ENCODE measurements at places on chromosomes 7 and 10.

DNA sequence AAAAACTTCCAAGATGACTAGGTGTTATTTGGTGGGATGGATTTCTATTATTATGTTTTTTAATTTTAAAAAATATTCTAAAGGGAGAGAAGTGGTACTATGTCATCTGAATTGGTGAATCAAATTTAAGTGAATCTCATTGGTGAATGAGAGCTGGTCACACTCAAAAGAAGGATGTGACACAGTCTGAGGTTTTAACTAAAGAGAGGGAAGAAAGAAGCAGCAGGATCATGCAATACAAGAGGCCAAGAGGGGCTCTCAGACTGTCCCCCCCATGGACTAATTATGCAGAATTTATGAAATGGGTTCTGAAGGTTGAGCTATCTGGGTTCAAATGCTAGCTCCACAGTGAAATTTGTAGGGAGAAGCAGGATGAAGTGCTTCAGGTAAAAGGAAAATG, 16.2 kb downstream of the MACC1 start:
- DNase-seq = no peak

DNA sequence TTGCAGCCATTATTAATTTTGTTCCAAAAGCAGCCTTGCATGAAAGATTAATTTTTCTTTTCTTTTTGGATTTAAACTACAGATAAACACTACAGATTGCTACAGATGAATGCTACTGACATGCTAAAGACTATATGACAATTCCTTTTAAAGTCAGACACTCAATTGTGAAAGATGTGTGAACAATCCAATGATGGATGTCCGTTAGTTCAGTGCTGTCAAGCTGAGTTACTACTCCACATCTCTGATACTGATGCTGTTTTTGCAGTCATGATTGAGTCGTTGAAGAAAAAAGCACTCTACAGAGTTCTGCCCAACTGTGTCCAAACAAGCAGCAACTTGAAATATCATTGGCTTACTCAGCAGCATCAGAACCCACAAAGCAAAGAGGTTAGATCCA, 146.8 kb downstream of the OTUD1 start:
- DNase-seq = no peak

- DNase-seq = no peak
Measured at GRCh38 chr7:139417478-139417877, 57.8 kb downstream of the LUC7L2 start.

GRCh38 chr10:35712486-35712885, 70.4 kb upstream of the FZD8 start:
- no peak for DNase-seq

GRCh38 chr7:123499211-123499970, 35.0 kb downstream of the IQUB start:
- no peak for DNase-seq

- no peak for DNase-seq
Measured at GRCh38 chr7:20980668-20981264, 194.1 kb upstream of the SP8 start.

GRCh38 chr7:102451371-102452054, 13.2 kb downstream of the ALKBH4 start:
- peak; percentile 92 for DNase-seq

DNA sequence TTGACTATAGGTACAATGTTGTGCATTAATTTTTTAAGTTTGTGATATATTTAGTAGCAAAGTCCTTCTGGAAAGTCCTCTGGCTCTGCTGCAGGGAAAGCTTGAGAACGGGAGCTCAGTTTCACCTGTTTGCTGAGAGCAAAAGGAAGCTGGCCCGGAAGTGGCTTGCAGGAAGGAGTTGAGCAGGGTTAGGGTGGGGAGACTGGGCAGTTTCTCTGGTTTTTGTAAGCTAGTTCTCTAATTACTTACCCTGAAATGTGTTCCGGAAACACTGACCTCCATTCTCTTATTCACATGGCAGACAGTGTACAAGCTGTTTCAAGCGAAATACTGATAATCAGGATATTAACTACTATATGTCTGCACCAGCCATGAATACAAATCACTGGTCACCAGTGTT, 22.3 kb downstream of the MAP3K8 start:
- no peak for DNase-seq

GRCh38 chr10:122164023-122164601, 107.0 kb upstream of the BTBD16 start:
- no peak for DNase-seq

DNA sequence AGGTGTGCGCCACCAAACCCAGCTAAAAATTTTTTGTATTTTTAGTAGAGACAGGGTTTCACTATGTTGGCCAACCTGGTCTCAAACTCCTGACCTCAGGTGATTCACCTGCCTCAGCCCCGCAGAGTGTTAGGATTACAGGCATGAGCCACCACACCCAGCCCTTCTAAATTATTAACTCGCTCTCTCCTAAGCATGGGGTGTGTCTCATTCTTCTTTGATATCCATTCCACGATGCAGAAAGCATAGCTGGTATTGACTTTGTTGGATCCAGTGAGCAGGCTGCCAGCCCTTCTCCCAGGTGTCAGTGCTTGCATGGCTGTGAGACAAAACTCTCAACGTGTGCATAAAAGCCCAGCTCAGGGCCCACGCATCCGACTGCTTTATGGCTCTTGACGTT, 254.1 kb upstream of the PFKP start:
- no peak for DNase-seq

DNA sequence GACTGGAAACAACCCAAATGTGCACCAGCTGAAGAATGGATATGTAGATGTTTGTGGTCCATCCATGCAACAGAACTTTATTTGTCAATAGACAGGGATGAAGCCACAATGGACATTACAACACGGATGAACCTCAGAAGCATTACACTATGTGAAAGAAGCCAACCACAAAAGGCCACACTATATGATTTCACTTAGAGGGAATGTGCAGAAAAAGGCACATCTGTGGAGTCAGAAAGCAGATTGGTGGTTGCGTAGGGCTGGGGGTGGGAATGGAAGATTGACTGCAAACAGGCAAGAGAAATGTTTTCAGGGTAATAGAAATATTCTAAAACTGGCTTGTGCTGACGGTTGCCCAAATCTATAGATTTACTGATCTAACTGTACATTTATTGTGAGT, 34.3 kb upstream of the WASHC2A start:
- DNase-seq = no peak

DNA sequence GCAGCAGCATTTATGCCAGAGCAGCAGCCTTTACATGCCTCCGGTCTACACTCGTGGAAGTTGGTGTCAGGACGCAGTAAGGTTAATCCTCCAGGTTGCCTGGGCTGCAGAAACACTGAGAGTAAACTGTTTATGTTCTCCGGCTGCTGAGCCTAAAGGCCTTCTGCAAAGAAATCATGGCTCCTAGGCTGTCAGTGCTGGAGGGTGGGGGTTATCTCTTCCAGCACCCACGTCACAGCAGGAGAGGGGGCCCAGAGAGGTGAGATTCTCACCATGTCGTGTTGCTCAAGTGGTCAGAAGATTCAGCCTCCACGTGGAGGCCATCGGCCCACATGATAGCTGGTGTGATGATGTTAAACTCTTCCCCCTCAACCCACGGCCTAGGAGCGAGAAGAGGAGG, 41.2 kb downstream of the COL13A1 start:
- no peak for DNase-seq

DNA sequence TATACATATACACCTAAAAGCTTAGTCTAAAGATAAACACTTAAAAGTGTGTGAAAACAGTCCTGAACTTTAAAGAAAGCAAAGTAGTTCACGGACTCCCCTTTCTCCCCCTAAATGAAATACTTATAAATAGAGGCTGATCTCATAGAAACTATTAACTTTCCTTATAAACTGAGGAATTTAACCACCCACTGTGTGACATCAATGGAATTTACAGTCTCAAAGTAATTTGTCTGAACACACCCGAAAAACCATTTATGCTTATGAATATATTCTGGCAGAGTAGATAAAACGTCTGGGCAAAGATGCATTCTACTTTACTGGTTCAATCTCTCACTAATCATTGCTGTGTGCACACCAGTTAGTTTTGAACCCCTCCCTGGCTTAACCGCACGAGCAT, 181.8 kb upstream of the DGKB start:
- no peak for DNase-seq

DNA sequence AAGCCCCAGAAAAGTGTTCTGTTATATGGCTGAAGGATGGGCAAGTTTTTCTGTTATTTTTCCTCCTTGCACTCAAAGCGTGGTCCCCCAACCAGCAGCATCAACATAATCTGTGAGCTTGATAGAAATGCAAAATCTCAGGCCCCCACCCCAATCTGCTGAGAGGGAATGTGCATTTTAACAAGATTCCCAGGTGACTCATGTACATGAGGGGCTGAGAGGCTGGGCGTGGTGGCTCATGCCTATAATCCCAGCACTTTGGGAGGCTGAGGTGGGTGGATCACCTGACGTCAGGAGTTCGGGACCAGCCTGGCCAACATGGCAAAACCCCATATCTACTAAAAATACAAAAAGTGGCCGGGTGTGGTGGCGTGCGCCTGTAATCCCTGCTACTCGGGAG, 326.8 kb upstream of the PODXL start:
- DNase-seq = no peak

GRCh38 chr7:143245123-143245522, 18.1 kb upstream of the GSTK1 start:
- no peak for DNase-seq

- DNase-seq = no peak
Measured at GRCh38 chr10:63407136-63407662, 58.6 kb downstream of the JMJD1C start.

- no peak for DNase-seq
Measured at GRCh38 chr7:43933902-43934560, 7.8 kb downstream of the UBE2D4 start.

DNA sequence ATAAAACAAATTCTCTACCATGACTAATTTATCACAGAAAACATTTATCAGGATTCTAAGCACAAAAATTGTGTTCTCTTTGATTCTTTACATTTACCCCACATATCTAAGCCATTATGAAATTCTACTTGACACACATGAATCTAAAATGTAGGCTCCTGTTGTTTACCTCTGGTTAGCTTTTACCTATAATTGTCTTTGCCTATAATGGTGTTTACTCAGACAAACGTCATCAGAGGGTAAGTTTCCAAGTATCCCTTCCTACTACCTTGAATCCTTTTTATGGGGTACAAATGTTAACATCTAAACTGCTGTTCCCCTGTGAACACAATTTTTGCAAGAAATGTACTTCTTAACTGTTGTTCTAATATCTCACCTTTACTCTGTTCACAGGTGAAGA, 63.5 kb downstream of the MINDY3 start:
- no peak for DNase-seq

DNA sequence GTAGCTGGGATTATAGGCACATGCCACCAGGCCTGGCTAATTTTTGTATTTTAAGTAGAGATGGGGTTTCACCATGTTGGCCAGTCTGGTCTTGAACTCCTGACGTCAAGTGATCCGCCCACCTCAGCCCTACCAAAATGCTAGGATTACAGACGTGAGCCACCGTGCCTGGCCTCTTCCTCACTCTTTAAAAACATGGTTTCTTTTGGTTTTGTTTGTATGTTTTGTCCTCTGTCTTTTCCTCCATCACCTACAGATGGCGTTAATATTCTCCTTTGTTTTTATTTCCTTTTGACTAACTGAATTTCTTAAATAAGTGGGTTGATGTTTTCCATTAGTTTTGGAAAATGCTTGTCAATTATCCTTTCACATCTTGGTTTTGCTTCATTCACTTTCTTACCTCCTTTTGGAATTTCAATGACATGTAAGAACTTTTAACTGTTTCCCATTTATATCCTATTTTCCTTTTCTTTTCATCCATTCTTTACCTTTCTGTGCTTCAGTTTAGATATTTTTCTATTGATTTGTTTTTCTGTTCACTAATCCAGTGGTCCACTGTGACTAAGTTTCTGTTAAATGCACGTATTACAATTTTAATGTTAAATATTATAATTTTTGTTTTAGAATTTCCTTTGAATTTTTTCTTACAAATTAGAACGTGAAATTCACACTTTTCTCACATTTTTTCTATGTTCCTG, 104.1 kb downstream of the ZNF467 start:
- DNase-seq = no peak

- no peak for DNase-seq
Measured at GRCh38 chr10:43765516-43765915, 116.8 kb upstream of the ZNF32 start.

GRCh38 chr10:1650542-1651269, 86.6 kb downstream of the ADARB2 start:
- no peak for DNase-seq

DNA sequence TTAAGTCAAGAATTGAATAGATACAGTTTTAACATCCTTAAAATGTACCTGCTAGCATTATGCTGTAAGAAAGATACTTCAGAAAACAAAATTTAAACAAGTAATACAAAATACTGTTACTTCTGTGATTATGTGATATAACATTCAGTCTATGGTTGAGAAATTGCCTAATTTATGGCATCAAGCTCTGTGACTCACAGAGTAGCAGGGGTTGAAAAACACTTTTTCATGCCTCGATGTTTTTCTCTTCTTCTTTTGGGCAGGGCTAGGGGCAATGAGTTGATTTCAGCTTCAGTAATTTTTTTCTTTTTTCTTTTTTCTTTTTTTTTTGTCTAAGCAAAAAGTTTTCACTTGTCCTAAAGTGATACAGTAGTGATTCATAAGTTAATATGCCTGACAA, 209.2 kb downstream of the MBL2 start:
- DNase-seq = no peak

GRCh38 chr10:12921163-12921562, 80.3 kb downstream of the CCDC3 start:
- DNase-seq = no peak

DNA sequence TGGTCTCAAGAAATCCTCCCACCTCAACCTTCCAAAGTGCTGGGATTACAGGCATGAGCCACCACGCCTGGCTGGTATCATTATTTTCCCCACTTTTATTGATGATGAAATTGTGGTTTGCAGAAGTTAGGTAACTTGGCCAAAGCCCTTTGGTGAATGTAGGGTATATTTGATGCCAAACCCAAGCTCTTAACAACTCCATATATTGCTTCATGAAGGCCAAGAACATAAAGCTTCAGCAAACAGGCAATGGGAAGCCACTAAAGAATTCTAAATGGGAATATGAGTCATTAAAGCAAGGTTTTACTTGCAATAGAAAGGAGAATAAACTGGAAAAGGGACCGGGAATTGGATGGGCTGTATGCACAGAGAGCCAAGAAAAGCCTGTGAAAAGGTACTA, 142.7 kb downstream of the KMT2E start:
- no peak for DNase-seq

DNA sequence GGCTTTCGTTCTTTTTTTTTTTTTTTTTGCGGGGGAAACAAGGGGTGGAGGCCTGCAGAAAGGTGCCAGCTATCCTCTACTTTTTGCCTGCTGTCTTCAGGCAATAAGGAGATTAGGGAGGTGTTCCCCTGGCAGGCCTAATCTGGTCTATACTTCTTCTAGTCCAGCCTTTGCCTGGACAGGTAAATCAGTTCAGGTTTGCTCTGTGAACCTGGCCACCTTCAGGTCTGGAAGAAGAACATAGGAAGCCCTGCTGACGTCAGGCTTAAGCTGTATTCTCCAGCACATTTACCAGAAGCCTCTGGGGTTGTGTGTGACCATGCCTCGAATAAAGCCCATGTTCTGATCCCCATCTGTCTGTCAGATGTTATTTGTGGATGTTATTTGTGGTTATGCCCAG, 115.4 kb downstream of the SDK1 start:
- no peak for DNase-seq
